ENCODE measurements at places on chromosomes 4 and X.

GRCh38 chr4:187602339-187603092 is 393.1 kb upstream of the ZFP42 start:
- no peak for DNase-seq

DNA sequence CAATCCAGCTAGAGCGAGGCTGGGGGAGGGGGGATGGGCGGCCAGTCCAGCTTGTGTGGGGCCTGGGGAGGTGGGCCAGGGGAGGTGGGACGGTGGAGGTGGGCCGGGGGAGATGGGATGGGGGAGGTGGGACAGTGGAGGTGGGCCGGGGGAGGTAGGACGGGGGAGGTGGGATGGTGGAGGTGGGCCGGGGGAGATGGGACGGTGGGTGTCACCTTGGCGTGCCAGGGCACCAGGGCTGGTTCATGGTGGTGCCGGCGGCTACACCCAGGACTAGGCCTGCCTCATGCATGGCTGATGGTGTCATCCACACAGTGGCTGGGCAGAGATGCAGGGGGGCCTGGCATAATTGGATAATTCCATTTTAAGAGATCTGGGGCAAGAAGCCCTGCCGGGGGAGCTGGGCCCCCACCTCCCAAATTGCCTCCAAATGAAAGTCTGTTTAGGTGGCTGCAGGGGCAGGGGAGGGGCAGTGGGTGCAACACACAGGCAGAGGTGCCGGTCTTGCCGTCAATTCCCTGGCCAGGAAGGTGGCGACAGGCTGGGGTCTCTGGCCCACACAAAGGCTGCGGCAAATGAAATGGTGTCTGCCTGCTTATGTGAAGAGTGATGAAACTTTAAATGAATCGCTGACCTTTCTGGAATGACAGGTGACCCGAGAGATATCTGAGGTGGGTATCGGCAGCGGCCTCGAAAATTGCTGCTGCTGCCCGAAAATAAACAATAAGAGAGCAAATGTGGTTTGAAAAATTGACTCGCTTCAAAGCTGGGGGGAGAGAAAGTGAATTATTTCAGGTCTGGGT is 82.1 kb downstream of the FAM53A start:
- DNase-seq = no peak

- DNase-seq = no peak
Measured at GRCh38 chr4:6452116-6452896, 20.1 kb downstream of the PPP2R2C start.

- DNase-seq = no peak
Measured at GRCh38 chr4:12507868-12508481, 976.2 kb downstream of the RAB28 start.

DNA sequence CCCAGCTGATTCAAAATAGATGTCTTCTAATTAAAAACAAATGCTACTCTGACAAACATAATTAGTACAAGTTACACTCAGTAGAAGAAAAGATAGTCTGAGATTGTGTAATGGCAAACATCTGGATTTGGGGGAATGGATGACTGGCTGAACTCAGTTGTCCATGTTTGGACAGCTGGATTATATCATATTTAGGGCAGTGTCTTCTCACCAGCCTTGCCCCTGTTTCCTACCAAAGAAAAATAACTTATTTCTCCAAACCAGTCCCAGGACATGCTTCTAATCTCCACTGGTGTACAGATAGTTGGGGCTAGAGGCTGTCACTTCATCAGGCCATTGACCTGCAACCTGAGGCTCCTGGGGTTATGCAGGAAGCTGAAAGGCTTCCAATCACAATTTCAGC is 237.3 kb downstream of the USP46 start:
- DNase-seq = no peak

DNA sequence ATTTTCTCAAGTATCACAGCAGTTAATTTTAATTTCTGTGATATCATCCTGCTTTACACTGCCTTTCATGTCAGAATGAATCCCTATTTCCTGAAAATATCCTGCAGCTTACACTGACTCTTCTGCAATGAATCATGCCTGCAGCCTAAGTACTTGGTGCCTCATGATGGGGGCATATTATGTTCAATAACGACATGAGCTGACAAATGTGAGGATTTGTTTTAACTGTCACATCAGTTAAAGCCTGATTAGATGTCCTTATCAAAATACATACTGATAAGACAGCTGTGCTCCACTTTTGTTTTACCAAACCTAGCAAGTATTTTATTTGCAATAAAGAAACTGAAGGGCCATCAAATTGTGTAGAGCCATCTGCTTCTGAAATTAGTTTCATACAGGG is 359.9 kb upstream of the AGA start:
- DNase-seq = no peak

DNA sequence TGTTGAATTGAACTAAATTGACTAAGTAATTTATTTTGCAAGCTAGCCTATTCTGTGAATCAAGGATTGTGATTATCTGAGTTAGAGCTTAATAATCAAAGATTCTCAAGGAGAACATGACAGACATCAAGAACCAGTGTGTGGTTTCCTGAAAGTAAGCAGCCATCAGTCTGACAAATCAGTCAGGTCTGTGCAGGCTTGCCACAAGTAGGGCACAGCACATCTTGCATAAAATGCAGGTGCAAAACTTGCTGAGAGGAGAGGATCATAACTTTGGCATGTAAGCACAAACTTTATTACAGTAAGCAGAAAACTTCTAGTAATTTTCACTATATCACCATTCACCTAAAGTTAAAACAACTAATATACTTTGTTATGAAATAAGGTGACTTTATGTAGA is 22.5 kb downstream of the FAM241A start:
- no peak for DNase-seq

DNA sequence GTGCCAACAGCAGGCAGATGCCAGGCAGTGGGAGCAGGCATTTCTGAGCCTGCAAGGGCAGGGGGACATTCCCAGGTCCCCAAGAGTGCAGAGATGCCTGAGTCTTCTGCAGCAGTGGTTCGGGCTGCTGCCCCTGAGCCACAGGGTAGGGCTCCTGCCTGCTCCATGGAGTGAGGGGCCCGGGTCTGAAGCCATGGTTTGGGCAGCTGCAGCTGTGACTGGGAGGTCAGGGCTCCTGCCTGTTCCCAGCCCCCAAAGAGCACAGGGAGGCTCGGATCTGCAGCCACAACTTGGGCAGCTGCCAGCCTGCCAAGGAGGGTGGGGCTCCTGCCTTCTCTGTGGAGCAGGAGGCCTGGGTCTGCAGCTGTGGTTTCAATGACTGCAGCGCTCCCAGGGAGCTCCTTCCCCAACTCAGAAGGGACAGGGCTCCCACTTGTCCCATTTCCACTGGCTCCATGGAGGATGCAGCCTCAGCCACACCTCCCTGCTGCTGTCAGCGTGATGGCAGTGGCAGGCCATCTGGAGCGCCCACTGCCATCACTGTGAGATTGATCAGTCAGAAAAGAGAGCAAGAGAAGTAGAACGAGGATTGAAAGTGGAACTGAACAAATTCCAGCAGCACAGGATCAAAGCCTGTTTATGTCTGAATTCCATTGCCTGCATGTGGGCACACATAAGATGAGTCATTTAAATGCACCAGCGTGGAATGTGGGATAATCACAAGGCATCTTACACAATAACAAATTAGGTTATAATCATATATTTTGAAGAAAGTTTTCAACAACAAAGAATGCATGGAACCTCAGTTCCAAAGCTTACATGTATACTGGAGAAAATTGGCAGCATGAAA is 93.1 kb upstream of the CXorf51A start:
- no peak for DNase-seq

GRCh38 chrX:71085900-71086299 is 9.8 kb upstream of the FOXO4 start:
- no peak for DNase-seq

- DNase-seq = no peak
Measured at GRCh38 chr4:42554072-42554471, 102.8 kb downstream of the ATP8A1 start.

GRCh38 chrX:96407981-96408380 is 276.7 kb upstream of the DIAPH2 start:
- DNase-seq = no peak

DNA sequence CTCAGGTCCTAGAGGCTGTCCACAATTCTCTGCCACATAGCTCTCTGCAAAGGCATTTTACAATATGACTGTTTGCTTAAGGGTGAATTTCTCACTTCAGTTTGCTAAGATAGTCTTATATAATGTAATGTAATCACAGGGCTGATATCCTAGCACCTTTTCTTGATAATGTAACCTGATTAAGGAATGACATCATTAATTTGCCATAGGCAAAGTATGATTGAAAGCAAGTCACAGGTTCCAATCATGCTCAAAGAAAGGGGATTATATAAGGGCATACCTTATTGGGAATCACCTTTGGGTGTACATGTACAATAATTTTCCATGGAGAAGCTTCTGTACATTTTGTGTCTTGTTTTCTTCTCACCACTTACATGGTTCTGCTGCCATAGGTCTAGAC is 18.9 kb downstream of the GNRHR start:
- DNase-seq = no peak

- DNase-seq = no peak
Measured at GRCh38 chr4:108249397-108249796, 80.7 kb upstream of the LEF1 start.

DNA sequence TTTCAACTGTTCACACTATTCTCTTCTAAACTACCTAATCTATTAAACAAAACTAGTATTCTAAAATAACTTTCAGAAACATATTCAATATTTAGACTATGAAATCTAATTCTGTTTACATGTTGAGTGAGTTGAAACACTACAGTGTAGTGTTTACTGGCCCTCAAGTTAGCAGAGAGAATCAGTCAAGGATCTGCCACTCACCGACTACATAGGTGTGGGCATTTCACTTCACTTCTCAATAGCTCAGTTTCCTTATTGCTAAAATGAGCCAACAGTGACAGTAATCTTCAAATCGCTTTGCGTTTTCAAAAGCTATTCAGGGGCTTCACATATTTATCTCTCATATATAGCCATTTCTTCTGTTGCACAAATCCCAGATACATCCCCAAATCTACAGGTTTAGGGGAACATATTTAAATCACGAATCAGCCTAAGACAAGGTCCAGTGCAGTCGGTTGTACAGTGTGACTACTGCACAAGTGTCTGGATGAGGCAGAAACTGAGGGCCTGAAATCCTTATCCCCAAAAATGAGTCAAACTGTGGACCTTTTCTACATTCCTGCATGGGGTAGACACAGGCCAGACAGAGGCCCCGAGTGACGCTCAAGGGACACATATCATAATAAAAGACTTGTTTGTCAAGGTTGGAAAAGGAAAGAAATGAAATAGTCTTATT is 129.8 kb downstream of the PPP3CA start:
- DNase-seq = no peak

GRCh38 chr4:72019688-72020087 is 12.1 kb upstream of the NPFFR2 start:
- no peak for DNase-seq

- no peak for DNase-seq
Measured at GRCh38 chr4:100287534-100287933, 97.3 kb upstream of the DDIT4L start.

DNA sequence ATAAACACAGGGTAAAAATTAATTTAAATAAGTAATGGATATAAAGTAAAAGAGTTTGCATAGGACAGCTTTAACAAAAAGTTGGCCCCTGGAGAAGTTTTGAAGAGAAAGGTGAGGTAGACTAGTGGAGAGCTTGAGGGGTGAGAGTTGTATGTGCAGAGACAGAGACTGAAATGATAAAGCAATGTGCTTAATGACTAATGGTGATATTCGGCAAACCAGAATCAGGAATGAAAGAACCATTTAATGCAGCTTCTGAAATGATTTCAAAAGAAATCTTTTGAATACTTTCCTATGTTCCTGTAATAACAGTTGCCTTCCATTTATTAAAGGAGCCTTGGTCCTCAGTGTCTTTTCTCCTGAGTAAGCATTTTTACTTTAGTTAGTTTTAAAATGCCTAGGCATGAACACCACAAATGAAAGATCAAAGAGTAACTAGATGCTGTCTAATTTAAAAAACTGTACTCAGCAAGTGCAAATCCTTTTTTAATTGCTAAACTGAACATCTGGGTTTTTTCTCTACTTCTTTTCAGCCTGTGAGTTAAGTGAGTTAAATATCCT is 28.5 kb downstream of the CAMK2D start:
- no peak for DNase-seq

DNA sequence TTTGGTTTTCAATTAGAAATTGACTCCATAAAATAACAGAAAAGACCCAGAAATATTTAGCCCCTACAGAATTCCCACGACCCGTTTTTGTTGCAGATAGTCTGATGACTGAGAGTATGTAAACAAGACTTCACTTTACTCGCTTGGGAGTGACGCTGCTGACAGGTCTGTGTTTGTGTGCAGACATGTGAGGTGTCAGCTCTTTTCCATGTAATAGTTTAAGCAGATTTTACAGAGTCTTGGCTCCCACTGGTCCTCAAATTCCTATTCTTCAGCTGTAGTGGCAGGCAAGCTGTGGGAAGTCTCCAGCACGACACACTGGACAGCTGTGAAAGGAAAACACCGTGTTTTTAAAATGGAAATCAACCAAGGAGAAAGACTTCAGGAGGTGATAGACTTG is 455.7 kb downstream of the GABRG1 start:
- DNase-seq = no peak

DNA sequence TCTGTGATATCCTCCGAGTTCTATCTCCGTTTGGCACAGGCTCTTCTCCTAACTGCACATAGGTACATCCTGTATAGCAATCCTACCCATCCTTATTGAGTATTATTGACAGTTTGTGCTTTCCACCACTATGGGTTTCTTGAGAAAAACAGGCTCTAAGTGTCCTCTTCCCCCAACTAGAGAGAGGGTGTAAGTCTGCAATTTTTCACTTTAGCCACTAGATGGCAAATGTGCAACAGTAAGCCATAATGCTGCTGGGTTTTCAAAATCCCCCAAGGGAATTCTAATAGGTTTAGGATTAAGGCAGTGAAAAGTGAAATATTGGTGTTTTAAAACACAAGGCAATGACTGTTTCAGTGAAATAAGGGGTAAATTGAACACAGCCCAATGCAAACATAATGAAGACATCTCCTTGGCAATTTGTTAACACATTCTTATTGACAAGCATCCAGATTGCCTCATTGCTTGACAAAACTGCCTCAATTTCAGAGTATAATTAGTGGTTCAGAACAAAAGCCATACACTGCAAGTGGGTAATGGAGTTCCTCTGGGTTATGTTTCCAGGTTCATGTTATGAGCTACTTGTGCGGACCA is 239.0 kb upstream of the HTR2C start:
- peak; percentile 5 for DNase-seq

GRCh38 chr4:104416725-104417356 is 77.9 kb downstream of the CXXC4 start:
- no peak for DNase-seq

GRCh38 chr4:13733817-13734216 is 106.3 kb upstream of the BOD1L1 start:
- no peak for DNase-seq

DNA sequence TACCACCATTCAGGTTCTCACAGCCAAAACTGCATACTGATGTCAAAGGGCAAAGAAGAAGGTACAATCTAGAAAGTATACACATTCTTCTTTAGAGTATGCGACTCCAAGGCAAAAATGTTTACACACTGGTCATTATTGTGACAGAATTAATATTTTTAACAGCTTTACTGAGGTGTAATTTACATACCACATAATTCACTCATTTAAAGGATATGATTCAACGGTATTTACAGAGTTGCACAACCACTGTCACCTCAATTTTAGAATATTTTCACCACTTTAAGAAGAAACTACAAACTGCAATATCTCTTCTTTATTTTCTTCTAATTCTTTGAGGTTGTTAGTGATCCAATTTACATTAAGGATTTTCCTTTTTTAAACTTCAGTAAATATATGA is 325.4 kb upstream of the SMIM31 start:
- no peak for DNase-seq

All from SW 1271 (cell line).